NCI-H526 (cell line): ENCODE measurements at places on chromosomes 2 and 18.

- DNase-seq = no peak
Measured at GRCh38 chr2:36395866-36396265, 40.3 kb downstream of the CRIM1 start.

DNA sequence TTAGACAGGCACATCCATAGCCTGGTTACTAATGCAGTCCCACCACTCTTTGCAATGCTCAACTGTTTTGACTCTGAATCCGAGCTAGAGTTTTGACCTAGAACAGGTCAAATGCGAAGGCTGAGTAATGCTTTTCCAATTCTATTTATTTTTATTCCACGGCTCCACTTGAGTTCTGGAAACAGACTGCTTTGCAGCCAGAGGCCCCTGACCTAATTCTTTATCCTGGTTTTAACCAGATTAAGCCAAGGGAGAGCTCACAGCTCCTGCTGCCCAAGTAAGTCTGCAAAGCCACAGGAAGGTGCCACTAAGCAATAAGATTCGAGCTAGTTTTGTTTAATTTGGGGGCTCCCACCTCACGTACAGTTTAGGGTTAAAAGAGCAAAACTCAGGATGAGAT, 51.4 kb downstream of the MREG start:
- DNase-seq = no peak

- no peak for DNase-seq
Measured at GRCh38 chr2:167005096-167005495, 116.8 kb downstream of the XIRP2 start.

DNA sequence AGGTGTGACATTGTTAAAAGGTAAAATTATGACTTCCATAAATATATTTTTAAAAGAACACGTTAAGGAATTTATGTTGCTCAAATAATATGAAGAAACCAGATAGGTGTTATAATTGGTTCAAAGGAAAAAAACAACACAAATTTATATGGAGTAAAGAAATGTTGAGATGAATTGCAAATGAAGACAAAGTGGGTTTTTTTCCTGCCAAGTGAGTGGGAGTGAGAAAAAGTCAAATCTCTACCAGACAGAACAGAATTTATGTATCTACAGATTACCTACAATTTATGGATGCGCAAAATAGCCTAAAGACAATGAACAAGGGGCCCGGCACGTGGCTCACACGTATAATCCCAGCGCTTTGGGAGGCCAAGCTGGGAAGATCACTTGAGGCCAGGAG, 159.7 kb upstream of the SLC1A4 start:
- no peak for DNase-seq

DNA sequence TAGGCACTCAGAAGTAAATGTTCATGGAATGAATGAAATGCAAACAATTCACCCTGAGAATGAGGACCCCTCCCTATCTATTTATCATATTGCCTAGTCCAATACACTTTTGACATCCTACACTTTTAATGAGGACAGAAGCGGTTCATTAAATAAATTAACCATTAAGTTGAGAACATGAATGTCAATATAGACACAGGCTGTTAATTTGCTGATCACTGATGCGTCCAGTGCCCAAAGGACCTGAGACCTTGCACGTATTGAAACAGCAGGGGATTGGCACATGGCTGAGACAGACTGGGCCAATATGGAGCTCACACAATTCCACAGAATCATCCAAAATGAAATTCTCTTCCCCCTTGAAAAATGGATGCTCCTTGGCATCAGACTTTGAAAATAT, 430.0 kb downstream of the SLC4A3 start:
- no peak for DNase-seq

- DNase-seq = no peak
Measured at GRCh38 chr2:11896386-11896785, 150.0 kb downstream of the LPIN1 start.

- DNase-seq = no peak
Measured at GRCh38 chr2:183172220-183172887, 48.1 kb downstream of the NUP35 start.

GRCh38 chr18:7946734-7947377, 379.7 kb downstream of the PTPRM start:
- no peak for DNase-seq

DNA sequence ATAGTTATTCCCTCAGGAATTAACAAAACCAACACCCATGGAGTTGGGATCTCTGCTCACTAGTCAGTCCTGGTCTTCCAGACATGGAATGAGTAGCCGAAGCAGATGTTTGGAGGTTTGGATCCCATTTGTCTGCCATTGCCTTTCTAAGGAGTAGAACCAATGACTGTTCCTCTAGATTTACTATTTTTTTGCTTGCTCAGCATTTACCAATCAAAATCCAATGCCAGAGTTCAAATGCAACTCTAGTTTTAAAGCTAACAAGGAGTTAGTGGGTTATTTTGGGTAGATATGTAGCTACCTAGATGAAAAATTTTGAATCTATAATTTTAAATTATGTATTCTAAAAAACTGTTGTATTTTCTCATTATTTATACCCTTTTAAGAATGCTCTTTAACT, 62.6 kb downstream of the MALT1 start:
- DNase-seq = no peak

DNA sequence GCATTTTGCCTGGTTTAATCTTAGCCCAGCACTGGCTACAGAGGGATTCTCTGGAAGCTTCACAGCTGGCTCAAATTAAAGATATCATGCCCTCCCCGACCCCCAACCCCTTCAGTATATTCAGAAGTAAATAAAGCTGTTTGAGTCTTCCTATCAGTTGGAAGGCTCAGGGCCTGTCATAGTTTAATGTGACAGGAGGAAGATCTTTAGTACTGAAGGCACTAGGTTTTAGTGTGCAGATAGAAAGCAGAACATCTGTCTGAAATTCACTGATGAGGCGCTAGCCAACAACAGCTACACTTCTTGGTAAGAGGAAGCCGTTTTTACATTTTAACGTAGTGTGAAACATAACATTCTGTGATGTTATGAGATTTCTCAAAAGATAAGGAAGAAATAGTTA, 969.1 kb upstream of the CDH2 start:
- no peak for DNase-seq

DNA sequence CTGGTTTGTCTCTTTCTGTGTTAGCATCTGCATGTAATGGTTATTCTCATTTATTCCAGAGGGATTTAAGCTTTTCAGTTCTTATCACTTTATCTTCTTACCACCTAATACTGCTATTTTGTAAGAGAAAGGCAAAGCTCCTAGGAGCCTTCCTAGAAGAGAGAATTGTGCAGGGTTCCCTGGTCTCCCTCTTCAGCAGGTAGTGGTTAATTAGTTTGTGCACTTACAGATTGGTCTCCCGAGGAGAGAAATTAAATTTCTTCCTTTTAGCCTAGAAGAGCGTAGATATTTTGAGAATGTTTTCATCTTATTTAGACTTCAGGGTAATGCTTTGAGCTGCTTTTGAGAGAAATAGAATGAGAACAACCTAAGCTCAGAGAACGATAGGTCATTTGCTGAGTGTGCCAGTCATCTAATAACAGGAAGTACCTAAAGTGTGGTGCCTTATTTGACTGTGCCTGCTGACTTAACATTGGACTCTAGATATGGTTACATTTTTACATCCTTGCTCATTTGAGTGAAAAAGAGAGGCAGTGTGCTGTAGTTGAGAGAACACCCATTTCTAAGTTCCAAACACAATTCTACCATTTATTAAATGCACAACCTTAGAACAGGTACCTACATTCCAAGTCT, 651.4 kb downstream of the STK39 start:
- DNase-seq = no peak

GRCh38 chr18:41206341-41206830, 748.6 kb upstream of the PIK3C3 start:
- DNase-seq = no peak

DNA sequence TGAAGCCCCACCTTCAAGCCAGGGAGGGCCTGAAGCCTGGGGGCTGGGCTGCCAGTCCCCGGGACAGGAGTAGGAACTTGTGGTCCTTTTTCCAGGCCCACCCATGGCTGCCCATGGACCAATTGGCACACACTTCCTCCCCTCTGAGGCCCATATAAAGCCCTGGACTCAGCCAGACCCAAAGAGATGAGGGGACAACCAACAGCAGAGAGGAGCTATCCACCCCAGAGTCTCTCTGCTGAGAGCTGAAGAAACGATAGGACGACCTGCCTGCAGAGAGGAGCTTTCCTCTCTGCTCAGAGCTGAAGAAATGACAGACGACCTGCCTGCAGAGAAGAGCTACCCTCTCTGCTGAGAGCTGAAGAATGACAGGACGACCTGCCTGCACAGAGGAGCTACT, 43.8 kb upstream of the PEX13 start:
- DNase-seq = no peak

- no peak for DNase-seq
Measured at GRCh38 chr2:60832621-60833020, 48.8 kb upstream of the REL start.

- DNase-seq = no peak
Measured at GRCh38 chr2:108061439-108062042, 75.2 kb downstream of the SLC5A7 start.

DNA sequence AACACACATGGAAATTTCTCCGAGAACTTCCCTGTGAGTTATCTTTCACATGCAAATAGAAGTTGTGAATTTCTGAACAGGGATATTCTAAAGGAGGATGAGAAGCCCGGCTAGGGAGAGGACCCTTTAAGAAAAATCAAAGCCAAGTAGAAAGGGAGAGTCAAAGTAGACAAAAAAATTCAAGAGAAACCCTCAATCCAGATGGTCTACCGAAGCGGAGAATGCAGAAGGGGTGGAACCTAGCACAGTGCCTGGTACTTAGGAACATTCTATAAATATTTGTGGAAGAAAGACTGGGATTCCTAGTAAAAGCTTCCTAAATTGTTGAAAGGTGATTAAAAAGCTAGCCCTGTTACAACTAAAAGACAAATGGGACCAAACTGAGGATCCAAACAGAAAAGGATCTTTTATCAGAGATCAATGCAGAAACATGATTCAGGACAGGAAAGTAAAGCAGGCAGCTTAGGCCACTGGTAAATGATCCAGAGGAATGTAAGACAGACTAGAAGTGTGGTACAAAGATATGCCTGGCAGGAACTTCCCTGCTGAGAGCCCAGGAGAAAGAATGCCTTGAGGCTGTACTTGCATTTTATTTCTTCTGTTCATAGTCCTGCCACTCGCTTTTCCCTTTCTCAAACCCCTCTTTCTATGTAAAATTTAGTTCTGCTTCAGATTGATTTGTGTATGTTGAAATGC, 19.5 kb upstream of the GLS start:
- DNase-seq = peak; percentile 76

GRCh38 chr2:171824086-171824485, 70.0 kb downstream of the SLC25A12 start:
- DNase-seq = no peak

DNA sequence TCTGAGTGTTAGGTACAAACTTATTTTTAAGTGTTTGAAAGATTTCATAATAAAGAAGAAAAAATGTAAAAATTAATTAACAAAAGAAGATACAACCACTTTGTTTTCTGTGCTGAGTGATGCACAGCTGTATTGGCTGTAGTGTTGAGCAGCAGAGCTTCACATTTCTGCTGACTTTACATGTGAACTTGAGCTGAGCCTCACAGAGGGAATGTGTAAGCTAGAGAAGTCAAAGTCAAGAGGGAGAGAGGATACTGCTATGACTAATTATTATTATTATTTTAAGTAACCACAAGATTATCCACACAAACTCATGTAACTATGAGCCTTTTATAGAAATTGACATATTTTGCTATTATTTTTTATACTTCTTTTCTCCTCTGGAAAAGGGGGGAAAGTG, 159.1 kb upstream of the ZSWIM2 start:
- DNase-seq = no peak

DNA sequence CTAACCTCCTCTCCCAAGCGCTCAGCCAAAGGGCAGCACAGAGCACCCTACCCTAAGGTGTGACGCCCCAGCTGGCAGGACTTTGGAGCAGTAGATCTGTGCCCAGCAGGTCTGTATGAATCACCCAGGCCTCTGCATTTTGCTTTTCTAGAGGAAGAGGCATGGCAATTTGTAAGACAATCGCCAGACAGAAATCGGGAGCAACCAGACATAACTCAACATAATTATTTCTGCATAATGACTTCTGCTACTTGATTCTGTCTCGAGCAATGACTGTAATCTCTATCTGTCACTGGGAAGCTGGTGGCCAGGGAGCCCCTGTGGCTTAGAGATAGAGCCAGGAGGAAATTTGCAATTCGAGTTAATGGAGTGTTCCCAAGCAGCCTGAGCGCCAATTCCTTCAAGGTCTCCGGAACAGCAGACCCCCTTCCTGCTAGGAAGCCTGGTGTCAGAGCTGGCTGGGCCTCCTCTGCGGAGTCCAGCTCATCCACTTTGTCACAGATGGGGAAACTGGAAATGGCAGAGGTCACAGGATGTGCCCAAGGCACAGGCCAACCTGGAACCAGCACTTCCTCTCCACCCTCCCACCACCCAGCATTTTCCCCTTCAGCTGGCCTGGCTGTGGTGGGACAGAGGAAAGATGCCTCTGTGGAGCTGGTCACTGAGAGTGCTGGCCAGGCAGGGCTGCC, 55.0 kb downstream of the ODC1 start:
- no peak for DNase-seq

- DNase-seq = no peak
Measured at GRCh38 chr2:105748566-105748965, 3.9 kb downstream of the NCK2 start.

GRCh38 chr18:3816610-3817363, 366.8 kb downstream of the TGIF1 start:
- DNase-seq = no peak

- DNase-seq = no peak
Measured at GRCh38 chr2:84995826-84996225, 24.9 kb downstream of the KCMF1 start.

DNA sequence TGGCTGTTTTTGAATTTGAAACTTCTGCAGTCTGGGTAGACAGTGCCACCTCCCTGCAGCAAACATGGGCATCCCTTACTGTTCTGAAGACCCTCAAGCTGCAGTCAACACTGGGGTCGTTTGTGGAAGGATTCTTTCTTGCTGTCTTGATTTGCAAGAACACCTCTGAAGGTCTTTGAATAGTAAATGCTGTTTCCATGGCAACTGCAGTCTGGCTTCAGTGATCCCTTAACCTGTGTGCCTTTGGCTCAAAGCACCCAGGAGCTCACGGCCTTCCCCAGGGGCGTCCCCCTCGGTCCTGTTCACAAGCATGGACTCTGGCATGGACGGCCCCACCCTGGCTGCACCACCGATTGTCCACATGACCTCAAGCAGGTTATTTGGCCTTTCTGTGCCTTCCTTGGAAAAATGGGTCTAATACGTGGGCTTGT, 38.3 kb downstream of the LRRFIP1 start:
- peak; percentile 49 for DNase-seq

DNA sequence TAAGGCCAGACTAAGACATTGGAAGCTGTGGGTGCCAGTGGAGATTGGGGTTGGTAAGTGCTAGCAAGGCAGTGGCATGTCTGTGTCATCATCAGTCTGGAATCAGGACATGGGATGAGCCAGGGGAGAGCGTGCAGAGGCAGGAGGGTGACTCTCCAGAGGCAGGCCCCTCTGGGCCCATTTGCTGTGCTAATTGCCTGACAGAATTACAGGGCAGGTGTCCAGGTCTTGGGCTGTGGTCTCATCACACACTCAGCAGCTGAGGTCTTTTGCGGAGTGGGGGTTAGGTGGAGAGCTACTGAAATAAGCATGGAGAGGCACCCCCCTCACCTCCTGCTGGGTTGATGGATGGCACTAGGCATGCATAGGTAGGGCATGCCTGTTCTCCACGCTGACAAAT, 57.4 kb downstream of the CELF4 start:
- DNase-seq = no peak
